ENCODE measurements at places on chromosomes 7 and 10. TPM values are rescaled to one million over a fixed set of nuclear protein-coding genes. Genes with fewer than 3 reads are reported as not detected.
A peak's percentile ranks its signal among the peaks of the same experiment; 100 is the strongest.

COL26A1 gene
- 128 TPM for total RNA-seq

GRCh38 chr10:74419958-74420375, 268.9 kb downstream of the ADK start:
- DNase-seq, result no peak
- H3K27ac ChIP-seq, result no peak overlapping the region
- H3K4me3 ChIP-seq, result no peak overlapping the region
- peaks cover 11% of the 10 kb centered on the region for H3K36me3 ChIP-seq
- H3K4me1 ChIP-seq, result peaks cover 21% of the 10 kb centered on the region

- DNase-seq, result no peak
- H3K27me3 ChIP-seq, result no peaks in the 10 kb centered on the region
- peaks cover 22% of the 10 kb centered on the region for H3K36me3 ChIP-seq
- H3K4me3 ChIP-seq, result no peak overlapping the region
- peak overlapping the region; percentile 27 for H3K27ac ChIP-seq
Observed at GRCh38 chr10:63614371-63614891, 93.2 kb downstream of the REEP3 start.

DNA sequence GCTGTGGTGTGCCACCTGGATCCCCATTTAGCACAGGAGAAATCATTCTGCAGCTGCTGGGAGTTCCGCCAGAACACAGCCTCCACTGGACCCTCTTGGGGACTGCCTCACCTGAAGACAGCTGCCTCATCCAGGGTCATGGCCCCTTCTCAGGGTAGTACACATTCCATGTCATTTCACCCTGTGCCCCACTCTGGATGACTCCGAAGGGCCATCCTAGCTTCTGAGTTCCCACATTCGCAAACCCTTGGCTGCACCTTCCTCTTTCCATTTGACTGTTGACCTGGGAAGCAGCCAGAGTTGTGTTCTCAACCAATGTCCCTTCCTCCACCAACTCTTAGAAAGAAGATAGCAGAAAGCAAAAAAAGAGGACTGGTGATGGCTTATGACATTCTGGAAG, 125.6 kb upstream of the TBX20 start:
- DNase-seq, result no peak
- H3K27me3 ChIP-seq, result peaks cover 2% of the 10 kb centered on the region
- no peak overlapping the region for H3K27ac ChIP-seq
- H3K36me3 ChIP-seq, result no peaks in the 10 kb centered on the region
- H3K4me3 ChIP-seq, result no peak overlapping the region
- no peaks in the 10 kb centered on the region for H3K4me1 ChIP-seq

DNA sequence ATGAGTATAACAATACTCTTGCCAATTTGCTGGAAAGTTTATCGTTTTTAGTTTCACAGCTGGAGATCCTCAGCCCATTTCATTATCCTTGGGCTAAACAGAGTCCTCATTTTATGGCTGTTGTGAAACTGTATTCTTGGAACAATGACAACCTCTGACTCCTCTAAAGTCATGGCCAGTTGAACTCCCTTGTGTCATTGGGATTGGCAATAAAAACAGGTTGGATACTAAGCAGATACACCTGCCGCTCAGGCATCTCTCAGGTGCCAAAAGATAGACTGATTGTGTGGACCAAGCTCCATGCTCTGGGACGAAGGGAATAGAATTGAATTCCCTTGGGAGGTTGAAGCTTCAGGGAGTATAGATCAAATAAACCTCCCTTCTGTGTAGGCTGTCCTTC, 182.2 kb downstream of the WDR11 start:
- H3K4me1 ChIP-seq, result no peaks in the 10 kb centered on the region
- no peaks in the 10 kb centered on the region for H3K36me3 ChIP-seq
- H3K27ac ChIP-seq, result no peak overlapping the region
- peaks cover 18% of the 10 kb centered on the region for H3K27me3 ChIP-seq
- DNase-seq, result no peak

GRCh38 chr7:147571436-147572185, 1019.0 kb upstream of the C7orf33 start:
- DNase-seq, result no peak
- H3K27ac ChIP-seq, result no peak overlapping the region
- no peak overlapping the region for H3K4me3 ChIP-seq
- H3K36me3 ChIP-seq, result no peaks in the 10 kb centered on the region
- no peaks in the 10 kb centered on the region for H3K27me3 ChIP-seq

GRCh38 chr10:22370320-22370719, 25.0 kb downstream of the SPAG6 start:
- no peaks in the 10 kb centered on the region for H3K4me1 ChIP-seq
- H3K4me3 ChIP-seq, result no peak overlapping the region
- H3K36me3 ChIP-seq, result no peaks in the 10 kb centered on the region

- H3K27me3 ChIP-seq, result peaks cover 4% of the 10 kb centered on the region
- H3K4me1 ChIP-seq, result peaks cover 8% of the 10 kb centered on the region
- H3K36me3 ChIP-seq, result no peaks in the 10 kb centered on the region
- H3K27ac ChIP-seq, result no peak overlapping the region
- no peak for DNase-seq
Observed at GRCh38 chr10:125550362-125550761, 132.6 kb downstream of the TEX36 start.

Measured in osteocyte (in vitro differentiated cells).